ENCODE measurements at places on chromosomes 4 and X.

DNA sequence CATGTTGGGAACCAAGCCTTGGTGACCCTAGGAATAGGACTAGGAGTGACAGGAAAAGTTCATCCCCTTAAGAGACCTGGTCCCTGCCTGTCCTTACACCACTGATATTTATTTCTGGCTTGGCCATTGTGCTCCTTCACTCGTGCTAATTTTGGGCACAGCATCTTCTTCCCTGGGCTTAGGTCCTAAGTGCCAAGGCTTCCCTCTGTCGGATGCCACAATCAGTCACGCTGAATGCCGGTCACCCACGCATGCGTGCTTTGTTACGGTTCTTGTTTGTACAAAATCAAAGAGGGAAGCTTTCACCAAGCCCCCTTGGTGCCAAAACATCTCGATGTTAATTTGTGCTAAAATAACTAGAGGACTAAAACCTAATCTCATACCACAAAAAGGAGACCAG lies 17.4 kb upstream of the MAP3K15 start:
- DNase-seq = no peak

DNA sequence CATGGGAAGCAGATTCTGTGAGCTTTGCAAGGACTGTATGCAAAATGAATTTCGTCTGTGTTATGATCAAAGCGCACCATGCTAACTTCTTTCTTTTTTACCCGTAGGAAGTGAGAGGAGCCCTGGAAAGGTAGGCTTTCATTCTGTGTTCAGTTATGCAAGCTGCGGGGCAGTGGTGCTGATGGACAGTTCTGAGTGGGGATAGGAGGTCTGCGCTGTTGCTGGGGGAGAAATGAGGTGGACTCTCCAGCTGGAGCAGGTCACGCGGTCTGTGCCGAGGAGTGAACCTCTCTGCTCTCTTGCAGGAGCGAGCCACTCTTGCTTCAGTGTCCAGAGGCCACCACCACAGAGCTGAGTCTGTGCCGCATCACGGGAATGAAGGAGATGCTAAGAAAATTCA lies 4.5 kb downstream of the TRIML1 start:
- no peak for DNase-seq

DNA sequence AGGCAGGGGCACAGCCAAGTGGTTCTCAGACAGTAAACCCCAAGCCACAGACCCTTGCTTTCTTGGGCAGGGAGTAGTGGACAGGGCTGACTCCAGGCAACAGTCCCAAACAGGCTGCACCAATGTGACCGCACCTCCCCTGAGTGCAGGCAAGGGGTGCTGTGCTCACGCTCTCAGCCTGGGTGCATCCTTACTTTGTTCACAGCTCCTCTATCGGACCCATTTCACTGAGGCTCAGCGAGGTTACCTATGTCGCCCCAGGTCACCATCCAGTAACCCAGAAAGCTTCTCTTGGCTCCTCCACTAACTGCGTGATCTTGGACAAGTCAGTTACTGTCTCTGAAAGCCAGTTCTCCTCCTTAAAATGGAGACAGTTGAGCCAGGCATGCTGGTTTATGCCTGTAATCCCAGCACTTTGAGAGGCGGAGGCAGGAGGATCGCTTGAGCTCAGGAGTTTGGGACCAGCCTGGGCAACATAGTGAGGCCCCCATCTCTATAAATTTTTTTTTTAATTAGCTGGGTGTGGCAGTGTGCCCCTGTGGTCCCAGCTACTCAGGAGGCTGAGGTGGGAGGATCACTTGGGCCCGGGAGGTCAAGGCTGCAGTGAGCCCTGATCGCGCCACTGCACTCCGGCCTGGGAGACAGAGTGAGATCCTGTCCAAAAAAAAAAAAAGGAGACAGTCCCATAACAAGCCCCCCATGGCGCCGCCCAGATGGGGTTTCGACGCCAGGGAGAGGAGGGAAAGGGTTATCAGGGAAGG lies 823 bp upstream of the MAN2B2 start:
- DNase-seq = no peak

DNA sequence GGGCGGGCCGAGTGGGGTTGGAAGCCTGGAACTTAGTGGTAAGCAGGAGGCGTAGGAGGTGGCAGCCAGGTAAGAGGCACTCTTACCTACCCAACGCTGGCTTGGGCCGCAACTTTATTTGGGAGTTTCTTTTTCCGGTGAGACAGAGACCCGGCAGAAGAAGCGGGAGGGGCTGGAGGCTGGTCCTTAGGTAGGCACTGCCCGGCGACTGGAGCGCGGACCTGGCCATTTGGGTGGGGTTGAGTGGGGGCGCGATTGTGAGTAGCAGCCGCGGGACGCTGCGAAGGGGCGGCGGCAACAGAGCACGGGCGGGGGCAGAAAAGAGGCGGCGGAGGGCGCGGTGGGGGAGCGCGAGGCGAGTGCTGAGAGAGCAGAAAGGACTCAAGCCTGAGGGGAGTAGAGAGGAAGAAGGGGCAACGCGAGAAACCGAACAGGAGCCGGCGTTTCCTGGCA lies 334 bp upstream of the POU4F2 start:
- DNase-seq = no peak

GRCh38 chrX:69289793-69290123 lies 124.5 kb upstream of the PJA1 start:
- DNase-seq = no peak

GRCh38 chr4:12144051-12144450 lies 715.4 kb upstream of the HS3ST1 start:
- no peak for DNase-seq

DNA sequence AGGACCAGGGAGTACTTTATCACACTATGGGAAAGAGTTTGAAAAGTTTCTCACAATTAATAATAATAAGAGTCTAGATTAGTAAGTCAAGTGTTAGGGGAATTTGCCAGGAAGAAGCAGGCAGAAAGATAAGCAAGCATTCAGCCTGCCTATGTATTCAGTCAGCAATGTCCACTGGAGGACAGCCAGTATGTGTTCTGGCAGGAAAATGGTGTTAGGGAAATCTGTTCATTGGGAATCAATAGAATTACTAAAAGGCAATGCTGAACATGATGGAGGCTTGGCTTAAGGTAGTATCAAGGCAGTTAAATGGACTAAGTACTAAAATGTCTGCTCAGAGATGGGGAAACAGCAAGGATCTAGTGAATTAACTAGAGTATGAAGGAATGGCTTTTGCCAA lies 221.2 kb downstream of the PPP4R3C start:
- no peak for DNase-seq

- DNase-seq = no peak
Measured at GRCh38 chr4:87704001-87704400, 53.9 kb downstream of the DMP1 start.

DNA sequence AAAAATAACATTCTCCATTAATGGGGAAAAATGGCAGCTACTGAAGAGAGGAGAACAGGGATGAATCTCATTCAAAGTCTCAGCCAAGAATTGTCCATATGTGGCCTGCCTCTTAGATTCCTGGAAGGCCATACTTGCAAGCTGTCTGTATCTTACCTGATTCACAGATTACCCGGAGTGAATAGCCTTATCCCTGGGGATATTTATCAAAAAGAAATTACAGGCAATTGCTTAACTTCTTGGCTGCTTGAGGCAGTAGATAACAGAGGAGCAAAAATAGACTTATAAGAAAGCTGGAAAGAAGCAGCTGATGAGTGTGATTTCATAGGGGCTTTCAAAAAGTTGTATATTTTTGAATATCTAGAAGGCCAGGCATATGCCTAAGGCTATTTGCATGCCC lies 68.8 kb upstream of the PPP1R2C start:
- no peak for DNase-seq

DNA sequence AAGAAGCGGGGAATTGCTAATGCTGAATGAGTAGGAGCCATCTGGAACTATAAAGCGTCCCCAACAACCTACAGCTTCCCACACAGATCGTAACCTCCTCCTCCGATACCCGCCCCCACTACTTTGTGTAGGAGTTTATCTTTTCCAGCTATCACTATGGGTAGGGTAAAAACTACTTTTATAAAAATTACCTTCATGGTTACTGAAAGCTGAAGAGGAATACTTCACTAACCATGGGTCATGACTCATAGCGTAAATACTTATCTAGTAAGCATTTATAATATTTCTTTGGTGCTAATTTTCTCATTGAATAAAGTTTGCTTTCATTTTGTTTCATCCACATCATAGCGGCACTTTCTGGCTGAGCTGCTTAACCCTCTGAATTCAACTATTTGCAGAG lies 79.4 kb upstream of the TNIP3 start:
- no peak for DNase-seq

DNA sequence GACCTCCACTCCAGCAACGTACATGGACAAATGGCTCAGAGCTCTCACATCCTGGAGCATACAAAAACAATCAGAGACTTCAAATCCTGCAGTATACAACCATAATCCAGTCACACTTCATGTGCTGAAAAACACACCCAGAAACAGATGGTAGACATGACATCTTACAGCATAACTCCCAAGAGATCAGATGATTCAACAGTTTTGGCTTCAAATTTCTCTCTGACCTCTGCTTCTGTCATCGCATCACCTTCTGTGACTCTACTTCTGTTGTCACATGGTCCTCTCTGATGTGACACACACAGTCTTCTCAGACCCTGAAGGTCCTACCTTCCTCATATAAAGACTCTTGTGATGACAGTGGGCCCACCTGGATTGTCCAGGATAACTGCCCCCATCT lies 18.5 kb downstream of the SUV39H1 start:
- DNase-seq = no peak

DNA sequence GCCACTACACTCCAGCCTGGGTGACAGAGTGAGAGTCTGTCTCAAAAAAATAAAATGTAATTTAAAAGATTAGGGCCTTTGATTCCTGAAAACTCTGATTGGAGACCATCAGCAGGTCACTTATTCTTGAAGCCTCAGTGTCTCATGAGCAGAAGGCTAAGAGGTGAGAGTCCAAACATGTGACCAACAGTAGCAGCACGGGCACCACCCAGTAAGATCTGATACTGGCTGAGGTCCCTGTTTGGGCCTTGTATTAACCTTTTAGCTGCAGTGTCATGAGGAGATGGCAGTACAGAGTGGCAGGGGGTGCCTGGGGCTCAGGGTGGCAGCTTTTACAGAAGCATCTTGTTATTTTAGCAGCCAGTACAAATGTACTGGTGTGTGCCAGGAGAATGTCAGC lies 89.3 kb downstream of the FHDC1 start:
- no peak for DNase-seq

GRCh38 chrX:3777416-3777815 lies 64.0 kb upstream of the PRKX start:
- no peak for DNase-seq

- DNase-seq = no peak
Measured at GRCh38 chrX:46447384-46447783, 97.8 kb downstream of the ZNF674 start.

- no peak for DNase-seq
Measured at GRCh38 chr4:109816082-109816442, 500 bp downstream of the GAR1 start.

DNA sequence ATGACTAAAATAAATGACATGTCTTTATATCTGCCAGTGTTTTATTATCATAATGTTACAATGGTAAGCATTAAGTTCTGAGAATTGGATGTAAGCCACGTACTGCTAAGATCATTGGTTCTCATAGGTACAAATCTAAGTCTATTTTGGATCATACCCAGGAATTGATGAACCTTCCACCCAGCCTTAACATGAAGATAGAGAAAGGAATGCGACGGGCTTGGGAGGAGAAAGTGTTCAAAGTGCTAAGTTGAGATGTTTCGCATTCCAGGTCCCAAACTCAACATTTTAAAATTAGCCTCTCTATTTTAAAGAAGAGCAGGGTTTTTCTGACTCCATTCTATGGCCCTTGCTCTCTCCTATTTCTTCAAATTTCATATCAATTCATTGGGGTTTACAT lies 54.9 kb upstream of the FRAS1 start:
- DNase-seq = no peak

GRCh38 chrX:80014141-80014940 lies at the start of gene TBX22:
TSS of gene TBX22 (plus strand) at chrX:80014753. CDS start at chrX:80022270, 7,517 bp downstream.
- no peak for DNase-seq

DNA sequence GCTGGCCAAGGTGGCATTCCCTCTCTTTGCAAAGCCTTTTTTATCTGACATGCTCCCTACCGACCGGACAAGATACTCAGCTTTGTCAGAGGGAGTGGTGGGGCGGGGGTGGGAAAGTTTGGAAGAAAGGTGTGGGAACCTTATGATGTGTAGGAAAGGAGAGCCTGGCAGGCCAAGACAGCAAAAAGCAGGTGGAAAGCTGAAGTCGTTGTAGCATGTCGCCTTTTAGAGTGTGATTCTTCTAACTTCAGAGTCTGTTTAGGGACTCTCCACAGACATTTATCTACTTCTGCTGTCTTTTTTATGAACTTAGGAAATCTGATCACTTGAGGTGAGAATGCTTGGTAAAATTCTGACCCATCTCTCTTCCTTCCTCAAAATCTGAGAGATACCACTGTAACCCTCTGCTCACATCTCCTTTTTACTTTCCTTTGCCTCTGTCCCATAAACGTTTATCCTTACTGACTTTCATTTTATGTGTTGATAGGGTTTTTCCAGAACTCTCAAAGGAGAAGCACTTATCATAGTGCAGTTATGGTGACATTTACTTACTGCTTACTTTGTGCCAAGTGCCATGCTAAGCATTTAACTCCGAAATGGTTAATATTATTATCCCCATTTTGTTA lies 8.2 kb upstream of the RUFY3 start:
- no peak for DNase-seq

DNA sequence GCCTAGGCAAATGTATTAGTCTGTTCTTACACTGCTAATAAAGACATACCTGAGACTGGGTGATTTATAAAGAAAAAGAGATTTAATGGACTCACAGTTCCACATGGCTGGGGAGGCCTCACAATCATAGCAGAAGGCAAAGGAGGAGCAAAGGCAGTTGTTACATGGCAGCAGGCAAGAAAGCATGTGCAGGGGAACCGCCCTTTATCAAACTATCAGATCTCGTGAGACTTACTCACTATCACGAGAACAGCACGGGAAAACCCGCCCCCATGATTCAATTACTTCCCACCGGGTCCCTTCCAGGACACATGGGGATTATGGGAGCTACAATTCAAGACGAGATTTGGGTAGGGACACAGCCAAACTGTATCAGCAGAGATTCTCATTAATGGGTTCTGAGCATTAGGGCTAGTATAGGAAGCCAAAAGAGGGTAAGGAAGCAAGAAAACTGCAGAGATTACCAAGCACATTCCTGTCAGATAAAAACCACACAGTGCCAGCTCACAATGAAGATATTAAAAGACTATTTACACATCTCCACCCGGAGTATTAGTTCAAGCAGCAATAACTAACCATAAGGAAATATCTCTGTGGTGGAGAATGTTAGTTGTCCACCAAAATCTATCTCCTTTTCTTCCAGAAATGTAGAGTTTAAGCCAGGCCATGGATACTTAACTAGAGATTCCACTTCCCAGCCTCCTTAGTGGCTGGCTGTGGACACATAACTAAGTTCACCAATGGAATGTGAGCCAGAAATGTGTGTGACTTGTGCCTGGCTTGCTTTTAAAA lies 61.2 kb upstream of the HOPX start:
- no peak for DNase-seq

Measured in AG04450 (cell line).